NCI-H187 treated with DMSO at 0.1 percent for 48 hours (cell line): ENCODE measurements at places on chromosomes 7 and 10.

DNA sequence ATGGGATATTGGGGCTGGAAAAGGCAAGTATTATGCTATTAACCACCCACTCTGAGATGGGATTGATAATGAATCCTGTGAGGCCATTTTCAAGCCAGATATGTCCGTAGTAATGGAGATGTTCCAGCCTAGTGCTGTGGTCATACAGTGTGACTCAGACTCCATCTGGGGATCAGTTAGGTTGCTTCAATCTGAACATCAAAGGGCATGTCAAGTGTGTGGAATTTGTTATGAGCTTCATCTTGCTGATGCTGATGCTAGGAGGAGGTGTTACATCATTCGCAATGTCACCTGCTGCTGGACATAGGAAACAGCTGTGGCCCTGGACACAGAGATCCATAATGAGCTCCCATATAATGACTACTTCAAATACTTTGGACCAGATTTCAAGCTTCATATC, 144.7 kb downstream of the PLCE1 start:
- DNase-seq, result no peak

GRCh38 chr10:131034451-131034850, 277.1 kb downstream of the TCERG1L start:
- no peak for DNase-seq

DNA sequence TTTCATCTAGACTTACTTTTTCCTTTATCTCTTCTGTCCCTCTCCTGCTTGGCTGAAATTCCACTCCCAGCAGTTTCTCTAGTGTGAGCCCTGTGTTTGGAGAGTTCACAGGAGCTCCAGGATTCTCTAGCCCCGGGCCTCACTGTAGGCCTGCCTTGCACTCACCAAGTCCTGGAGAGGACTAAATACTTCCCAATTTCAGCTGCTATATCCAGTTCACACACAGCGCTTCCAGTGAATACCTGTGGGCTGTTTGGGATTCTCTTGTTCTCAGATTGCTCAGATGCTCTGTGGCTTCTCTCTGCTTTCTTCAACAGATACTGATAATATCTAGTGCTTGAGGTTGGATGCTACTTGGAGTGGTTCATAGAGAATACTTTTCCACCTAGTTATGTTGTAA, 46.0 kb downstream of the MINPP1 start:
- DNase-seq, result no peak

GRCh38 chr10:107434854-107435253, 270.3 kb upstream of the SORCS1 start:
- no peak for DNase-seq

GRCh38 chr7:157689269-157690057, 352.7 kb downstream of the DNAJB6 start:
- DNase-seq, result no peak

- no peak for DNase-seq
These were observed 10.1 kb upstream of the CSTF2T start for GRCh38 chr10:51709324-51709972.

GRCh38 chr7:88127637-88128290, 92.1 kb downstream of the SRI start:
- no peak for DNase-seq
